ENCODE measurements at places on chromosomes 16 and 17. TPM values are rescaled to one million over a fixed set of nuclear protein-coding genes. Genes with fewer than 3 reads are reported as not detected.

Gene PRAC1
- not detected for polyA plus RNA-seq

Gene UTS2R
- polyA plus RNA-seq: 5.8 TPM

Gene KRT39
- 7.2 TPM for polyA plus RNA-seq

Gene MMP28
- 3.6 TPM for polyA plus RNA-seq

Gene CDRT15
- polyA plus RNA-seq: 1.4 TPM

Gene CES3
- polyA plus RNA-seq: 0.40 TPM

Gene MRC2
- polyA plus RNA-seq: 136 TPM

Gene CNTNAP1
- polyA plus RNA-seq: 9.4 TPM

Gene BCO1
- 0.05 TPM for polyA plus RNA-seq

Gene KCNJ2
- polyA plus RNA-seq: 4.7 TPM

Gene DRG2
- 24.9 TPM for polyA plus RNA-seq

DNA sequence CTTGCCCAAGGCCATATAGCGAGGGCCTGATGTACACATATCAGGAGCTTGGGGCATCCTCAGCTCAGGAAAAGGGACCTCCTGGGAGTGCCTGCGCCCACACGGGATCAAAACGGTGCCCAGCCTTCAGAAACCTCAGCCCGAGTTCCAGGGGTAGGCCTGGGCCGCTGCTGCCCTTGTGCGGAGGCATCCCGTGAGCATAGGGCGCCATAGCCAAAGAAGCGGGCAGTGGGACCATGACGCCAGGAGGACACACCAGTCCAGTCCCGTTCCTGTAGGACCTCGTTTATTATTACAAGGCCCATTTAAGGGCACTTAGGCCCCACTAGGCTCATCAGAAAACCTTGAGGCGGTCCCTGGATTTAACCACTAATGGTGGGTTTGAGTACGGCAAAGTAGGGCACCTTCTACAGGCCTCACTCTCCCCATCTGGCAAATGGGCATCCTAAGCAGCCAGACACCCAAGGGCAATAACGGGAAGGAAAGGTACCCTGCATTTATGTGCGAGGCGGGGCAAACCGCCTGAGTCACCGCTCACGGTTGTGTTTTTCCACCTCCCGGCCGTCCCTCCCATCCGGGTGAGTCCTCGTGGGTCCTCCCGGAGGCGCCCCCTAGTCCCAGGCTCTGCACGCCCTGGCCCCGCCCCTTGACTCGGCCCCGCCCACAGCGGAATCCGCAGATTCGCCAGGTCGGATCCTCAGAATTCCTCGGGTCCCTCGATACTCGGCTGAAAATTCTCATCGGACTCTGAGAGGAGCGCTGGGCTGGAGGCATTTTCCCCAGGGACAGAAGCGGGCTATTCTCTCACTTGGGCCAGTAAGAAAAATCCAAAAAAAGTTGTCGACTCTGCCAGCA is 726 bp upstream of the SETD1A start:
- DNase-seq: no peak

DNA sequence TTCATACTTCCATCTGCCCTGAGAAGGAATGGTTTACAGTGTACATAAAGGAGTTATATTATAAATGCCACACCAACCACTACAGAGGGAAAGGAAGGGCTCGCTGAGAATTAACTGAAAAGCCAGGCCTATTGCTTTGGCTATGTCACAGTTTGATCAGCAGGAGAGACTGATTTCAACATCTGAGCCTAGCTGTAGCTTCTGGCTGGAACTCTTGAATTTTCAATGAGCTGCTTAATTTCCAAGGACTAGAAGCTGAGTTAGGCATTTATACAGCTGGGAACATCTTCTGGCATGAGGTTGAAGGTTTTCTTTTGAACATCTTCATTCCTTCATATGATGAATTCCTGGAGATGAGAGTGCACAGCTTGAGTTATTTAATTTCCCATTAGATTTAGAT is 47.6 kb upstream of the GNAO1 start:
- DNase-seq: no peak

DNA sequence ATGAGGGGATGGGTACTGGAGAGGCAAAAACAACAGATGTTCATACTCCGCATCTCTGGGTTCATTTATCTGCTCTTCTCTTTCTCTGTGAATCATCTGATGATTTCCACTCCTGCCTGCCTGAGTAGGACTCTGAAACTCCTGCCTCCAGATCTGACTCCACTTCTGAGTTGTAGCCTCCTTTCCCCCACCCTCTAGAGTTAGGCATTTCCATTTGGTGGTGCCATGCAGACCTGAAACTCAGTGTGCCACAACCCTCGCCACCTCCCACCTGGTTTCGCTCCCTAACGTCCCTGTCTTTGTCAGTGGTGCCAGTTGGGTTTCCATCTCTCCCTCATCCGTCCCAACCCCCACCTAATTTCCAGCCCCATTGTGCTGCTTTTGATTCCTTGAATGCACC is 126.2 kb downstream of the PRKCB start:
- no peak for DNase-seq

GRCh38 chr16:27402964-27403600 is 1.1 kb downstream of the IL21R start:
- DNase-seq: no peak

DNA sequence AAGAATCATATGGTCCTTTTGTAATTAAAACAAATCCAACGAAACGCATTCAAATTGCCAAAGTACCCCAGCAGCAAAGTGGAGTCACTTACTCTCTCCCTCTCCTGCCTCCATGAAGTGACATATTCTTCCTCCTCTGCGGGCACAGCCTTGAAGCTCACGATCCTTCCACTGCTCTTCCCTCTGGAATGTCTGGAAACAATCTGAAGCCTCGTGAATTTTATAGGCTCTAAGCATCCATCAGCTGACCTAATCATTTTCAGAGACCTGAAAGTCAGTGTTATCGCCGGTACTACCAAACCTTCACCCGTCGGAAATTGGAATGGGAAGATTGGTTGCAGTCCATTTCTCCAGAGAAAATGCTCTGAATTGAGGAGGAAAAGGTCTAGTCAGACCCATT is 134.5 kb upstream of the FOXF1 start:
- DNase-seq: no peak

DNA sequence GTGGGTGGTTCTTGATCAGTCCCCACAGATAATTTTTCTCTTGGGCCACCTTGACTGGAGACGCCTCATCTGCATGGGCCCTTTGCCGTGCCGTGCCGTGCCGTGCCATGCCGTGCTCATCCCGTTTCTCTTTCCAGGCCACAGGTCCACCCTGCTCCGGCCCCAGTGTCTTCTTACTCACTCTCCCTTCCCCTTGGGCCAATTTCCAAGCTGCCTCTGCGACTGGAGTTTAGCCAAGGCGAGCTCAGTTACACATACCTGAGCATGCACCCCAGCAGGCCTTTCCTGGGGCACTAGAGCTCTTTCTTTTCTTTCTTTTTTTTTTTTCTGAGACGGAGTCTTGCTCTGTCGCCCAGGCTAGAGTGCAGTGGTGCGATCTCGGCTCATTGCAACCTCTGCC is 40.5 kb upstream of the MGAT5B start:
- DNase-seq: no peak

DNA sequence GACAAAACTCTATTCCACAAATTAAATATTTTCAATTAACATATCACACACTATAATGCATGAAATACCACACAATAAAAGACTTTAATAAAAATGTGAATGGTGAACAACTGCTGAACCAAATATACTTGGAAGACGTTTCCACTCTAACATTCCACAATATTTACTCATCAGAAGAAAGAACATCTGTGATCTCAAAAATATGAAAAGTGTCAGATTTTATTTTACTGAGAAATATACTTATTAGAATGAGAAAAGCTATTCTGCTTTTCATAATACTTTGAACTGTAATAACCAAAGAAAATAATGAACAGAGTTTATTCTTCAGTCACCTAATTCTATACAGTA is 181.8 kb upstream of the AXIN2 start:
- DNase-seq: no peak

DNA sequence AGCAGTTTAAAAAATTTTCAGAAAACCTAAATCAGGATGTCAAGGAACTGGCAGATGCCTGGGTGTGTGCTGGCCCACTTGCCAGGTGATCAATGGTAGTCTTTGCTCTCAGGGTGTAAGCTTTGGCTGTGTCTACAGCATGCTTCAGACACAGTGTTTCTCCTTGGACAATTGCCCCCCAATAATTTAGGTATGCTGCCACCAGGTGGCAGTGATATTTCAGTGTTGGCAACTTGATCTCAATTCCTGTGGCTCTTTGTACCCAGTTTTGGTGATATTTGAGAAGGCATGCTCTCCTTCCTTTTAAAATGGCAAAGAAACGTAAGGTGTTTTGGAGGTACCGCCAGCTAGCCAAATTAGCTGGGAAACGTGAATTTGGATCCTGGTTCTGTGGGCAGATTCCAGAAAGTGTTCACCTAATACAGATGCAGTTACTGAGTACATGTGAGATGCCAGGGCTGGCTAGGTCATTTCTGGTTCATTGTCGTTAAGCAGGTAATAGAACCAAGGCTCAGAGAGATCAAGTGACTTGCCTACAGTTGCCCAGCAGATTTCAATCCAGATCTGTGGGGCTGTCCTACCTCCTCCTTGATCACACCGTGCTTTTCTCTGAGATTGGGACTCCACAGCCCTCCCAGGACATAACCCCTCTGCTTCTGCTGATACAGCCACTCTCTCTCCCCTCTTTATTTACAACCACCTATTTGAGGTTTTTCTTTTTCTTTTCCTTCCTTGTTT is 155.6 kb upstream of the PLCG2 start:
- no peak for DNase-seq

GRCh38 chr16:4561596-4561995 is 5.5 kb downstream of the C16orf96 start:
- no peak for DNase-seq

DNA sequence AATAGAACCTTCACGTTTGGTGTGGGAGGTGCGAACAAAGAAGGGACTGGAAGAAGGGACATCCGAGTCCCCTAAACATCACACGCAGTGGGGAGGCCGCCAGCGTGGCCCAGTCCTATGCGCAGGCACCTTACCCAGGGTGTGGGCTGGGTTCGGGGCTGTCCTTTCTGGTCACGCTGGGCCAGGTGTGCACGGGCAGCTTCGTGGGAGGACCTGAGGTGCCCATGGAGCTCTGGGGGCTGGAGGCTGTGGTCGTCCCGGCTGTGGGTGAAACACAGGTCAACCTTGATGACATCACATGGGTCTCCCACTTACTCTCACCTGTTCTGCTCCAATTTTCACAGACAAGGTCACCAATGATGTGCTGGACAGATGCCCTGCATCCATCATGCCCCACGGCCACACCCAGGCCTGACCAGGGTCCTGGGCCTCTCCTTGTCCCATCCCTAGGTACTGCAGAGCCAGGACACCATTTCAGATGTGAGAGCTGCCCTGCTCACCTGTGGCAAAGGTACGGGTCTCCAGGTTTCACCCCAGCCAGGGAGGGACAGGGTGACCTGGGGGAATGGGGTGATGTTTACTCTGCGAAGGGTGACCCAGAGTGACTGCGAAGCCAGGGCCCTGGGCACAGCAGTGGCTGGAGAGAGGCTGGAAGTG is 3.1 kb downstream of the CD300C start:
- DNase-seq: no peak

DNA sequence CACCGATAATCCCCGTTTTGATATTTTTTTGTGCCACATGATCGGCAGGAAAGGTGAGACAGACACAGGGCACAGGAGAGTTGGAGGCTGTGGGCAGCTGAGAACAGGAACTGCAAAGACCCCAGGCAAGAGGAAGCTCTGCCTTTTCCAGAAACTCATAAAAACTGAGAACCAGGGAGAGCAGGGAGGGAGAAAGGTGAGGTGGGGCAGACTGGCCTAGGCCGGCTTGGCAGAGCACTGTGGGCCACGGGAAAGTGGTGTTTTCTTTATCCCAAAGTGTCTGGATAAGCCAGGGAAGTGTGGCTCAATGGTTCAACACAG is 11.8 kb upstream of the AXIN2 start:
- DNase-seq: no peak

DNA sequence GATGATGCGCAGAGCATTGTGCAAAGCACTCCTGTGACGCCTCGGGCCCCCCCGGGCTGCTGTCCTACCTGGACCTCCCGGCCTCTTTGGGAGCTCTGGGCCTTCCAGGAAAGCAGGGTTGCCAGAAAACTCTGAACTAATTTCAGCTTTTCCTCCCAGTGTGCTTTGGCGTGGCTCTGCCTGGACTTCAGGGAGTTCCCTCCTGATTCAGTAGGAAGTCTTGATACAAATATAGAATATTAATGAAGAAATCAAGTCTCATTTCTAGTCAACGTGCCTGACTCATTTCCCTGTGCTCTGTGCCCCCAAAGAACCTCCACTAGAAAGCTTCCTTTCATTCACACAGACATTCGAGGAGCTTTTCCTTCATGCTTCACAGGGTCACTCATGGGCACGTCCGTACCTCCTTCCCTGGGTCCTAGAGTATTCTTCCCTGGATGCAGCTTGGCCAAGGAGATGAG is 84.0 kb upstream of the NOL11 start:
- DNase-seq: no peak

DNA sequence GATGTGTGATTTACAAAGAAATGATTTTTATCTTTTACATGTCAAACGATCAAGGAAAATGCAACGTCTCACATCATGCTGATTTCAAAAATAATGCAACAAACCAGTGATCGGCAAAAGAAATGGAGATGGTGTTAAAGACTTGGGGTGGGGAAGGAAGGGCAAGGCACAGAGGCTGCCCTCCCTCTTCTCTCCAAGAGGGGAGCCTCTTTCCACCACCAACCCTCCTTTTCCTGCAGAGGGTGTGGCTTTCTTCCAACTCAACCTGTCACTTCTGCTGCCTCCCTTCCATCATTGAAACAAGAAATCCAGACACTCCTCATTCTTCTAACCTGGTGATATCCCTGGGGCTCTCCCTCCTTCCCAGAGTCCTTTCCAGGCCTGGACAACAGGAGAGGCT is 320.8 kb downstream of the SLC39A11 start:
- no peak for DNase-seq

DNA sequence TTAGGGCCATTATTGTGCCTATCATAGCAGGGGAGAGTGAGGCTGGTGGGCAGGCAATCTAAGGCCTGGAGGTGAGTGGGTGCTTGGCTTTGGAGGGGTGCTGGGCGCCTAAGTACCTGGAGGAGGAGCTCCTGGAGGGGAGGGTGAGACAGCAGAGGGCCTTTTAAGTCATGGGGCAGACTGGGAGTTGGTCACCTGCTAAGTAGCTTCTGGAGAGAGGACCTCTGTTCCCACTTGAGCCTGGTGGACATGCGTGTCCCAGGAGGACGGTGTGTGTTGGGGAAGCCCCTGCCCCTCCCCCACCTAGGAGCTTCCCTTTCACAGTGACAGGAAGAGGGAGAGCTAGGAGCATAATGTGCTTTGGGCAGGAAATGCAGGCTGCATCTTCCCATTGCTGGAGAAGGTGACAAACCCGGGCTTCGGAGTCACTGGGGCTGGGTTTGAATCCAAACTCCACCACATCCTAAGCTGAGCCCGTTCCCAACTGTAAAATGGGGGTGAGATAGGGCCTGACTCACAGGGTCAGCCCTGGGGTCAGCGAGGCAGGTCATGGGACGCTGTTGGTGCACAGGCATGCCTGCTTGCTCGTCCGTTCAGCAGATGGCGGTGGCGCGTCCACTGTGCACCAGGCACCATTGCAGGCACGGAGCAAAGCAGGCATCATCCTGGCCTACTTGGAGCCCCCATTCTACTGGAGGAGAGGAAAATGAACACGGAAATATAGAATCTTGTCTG is 37.9 kb downstream of the CMIP start:
- DNase-seq: no peak

GRCh38 chr17:78644224-78644623 is 67.0 kb upstream of the DNAH17 start:
- DNase-seq: no peak

- DNase-seq: no peak
Measured at GRCh38 chr17:29141514-29141876, 38.7 kb downstream of the MYO18A start.
